ENCODE measurements at places on chromosomes 5 and 9. TPM values are rescaled to one million over a fixed set of nuclear protein-coding genes. Genes with fewer than 3 reads are reported as not detected.
A peak's percentile ranks its signal among the peaks of the same experiment; 100 is the strongest.

Gene RIC1
- 22.0 TPM for total RNA-seq

Gene PCDHGA2
- 0.72 TPM for total RNA-seq

Gene TCOF1
- total RNA-seq = 44.3 TPM

Gene INSL6
- not detected for total RNA-seq

DNA sequence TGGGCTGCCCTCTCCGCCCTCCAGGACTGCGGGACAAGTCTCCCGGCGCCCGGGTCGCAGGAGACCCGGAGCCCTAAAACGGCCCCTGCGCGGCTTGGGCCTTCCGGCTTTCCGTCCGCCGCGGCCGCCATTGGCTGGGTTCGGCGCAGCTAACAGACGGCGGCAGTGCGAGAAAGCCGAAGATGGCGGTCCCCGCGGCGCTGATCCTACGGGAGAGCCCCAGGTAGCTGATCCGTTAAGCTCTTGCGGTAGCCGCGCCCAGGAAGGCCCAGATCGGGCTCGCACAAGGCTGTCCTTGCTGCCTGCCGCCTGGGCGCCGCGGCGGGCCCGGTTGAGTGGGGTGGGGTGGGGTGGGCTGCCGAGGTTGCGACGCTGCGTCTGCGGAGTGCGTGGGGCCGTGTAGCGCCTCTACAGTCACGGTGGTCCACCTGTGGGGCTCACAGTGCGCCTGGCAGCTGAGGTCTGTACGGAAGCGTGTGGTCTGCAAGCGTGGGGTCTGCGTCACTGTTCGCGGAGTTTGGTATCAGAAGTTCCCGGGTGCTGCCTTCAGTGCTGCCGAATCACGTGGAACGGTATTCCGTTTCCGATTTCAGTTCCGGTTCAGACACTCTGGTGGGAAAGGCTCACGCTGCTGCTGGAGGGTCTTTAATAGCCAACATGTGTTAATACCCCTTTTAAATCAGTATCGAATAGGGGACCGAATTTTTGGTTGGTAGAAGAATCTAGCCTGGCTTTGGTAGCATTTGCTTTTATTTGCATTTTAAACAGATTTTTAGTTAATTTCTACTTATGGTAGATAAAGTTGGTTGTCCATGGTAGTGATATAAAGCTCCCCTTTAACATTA lies at the start of gene COMMD10:
Gene COMMD10 (plus strand): TSS at position 155 of the 845 bp plus-strand sequence.
- DNase-seq = peak; percentile 42

DNA sequence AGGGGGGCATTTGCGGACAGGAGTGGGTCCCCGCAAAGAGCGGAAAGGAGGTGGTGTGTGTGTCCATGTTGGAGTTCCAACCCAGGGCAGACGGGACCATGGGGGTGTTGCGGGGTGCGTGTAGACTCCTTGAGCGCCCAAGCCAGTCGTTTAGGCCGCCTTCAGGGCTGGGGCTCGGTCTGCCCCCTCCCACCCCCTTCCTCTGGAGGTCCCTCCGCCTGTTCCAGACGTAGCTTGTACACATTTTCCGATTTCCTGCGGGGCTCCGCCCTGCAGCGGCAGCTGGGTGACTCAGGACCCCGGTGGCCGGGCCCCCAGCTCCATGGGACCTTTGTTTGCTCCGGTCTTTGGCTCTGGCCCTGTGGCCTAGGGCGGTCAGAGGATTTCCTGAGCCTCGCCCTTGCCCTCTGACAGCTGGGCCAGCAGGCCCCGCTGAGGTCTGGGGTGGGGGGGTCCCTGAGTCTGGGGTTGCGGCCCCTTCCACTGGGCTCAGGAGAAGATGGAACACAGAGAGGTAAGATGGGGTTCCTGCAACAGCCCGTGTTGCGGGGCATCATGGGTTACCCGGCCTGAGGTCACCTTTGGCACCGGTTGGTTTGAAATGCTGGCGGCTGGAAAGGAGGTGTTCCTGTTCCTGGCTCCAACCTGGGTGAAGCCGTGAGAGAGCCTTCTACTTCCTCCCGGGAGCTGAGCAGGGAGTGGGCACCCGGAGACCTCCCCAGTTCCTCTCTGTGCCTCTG lies 1.5 kb downstream of the PKN3 start:
- no peak for DNase-seq

DNA sequence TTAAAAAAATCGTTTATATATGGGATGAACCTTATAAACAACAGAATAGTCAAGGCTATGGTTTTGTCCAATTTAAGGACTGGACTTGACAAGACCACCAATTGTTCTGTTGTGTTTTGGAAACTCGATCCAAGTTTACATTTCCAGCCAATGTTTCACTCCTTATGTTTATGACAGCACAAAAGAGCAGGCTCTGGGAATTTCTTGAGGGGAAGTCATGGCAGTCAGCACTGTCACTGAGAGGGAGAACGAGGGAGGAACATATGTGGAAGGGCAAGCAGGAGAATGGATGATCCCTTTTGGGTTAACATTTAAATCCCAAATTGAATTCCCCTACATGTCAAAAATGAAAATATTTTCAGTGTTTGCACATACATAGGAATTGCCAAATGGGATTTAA lies 292.5 kb downstream of the MARCHF11 start:
- DNase-seq = no peak

GRCh38 chr9:132311978-132312377 lies 42.8 kb downstream of the SETX start:
- DNase-seq = no peak

DNA sequence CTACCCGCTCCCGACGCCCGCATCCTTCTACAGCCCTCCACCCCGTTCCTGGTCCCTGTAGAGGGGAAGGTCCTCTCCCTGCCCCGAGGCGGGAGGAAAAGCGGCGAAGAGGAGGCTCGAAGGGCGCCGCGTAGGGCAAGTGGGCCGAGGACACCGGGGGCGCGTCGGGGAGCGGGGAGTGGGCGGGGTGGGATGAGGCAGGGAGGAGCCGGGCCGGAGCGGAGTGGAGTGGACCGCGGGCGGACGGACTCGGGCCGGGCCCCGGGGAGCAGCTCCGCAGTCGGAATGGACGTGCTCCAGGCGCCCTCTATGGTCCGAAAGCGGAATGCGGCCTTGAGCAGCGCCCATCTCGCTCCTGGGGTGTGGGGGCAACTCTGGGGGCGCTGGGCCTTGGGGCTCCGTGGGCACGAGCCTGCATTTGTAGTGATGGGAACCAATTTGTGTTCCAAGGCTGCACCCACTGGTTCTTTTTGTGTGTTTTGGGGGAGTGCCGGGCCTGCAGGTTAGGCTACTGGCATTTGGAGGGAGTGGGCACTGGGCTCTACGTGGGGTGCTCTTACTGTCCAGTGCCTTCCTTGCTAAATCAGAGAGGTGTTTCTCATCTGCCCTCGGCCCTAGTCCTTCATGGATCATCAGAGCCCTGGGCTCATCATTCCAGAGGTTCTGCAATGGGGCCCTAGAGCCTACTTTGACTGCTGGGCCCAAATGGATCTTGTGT lies 7.3 kb downstream of the IRX1 start:
- DNase-seq = no peak

GRCh38 chr5:36060420-36060887 lies 6.2 kb downstream of the UGT3A2 start:
- no peak for DNase-seq

- DNase-seq = no peak
These were observed 17.8 kb upstream of the NPM1 start for GRCh38 chr5:171369898-171370297.

DNA sequence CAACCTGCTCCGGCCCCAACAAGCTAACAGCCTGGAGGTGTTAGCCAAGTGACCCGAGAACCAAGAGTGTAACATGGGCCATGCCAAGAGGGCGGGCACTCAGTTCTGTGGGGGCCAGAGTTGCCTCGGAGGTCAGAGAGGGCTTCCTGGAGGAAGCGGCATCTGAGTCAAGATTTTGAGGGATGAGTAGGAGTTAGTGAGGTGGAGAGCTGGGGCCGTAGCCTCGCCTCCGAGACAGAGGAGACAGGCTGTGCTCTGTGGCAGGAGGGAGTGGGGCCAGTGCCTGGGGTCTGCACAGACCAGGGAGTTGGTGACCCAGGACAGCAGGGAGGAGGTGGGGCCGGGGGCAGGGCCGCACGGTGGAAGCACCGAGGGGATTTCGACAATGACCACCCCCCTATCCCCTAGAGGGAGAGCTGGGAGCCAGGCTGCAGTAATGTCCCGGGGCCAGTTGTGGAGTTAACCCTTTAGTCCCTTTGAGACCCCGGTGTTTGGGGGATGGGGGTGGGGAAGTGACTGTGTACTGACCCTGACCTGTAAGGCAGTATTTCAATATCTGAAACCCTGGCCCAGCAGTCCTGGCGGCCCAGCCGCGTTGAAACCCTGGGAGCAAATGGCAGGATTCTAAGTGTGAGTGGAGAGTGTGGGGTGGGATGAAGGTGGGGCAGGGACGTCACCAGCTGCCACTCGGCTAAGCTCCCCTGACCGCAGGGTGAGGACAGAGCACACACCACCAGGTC lies 148.7 kb upstream of the COL5A1 start:
- DNase-seq = no peak

DNA sequence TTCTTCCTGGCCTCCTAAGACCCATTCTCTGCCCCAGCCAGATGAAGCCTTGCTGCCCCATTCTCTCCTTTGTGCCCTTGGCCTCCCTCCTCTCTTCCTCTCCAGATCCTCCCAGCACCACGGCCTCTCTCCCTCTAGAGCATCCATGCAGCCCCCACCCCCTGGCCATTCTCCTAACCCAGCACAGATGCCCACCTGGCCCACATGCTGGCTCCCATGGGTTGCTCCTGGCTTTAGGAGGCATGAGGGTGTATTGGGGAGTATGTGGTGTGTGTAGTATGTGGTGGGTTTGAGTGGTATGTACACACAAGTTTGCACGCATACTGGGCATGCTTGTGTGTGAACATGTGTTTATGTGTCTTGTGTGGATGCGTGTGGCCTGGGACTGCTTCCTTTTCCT lies 47.1 kb downstream of the FOXI1 start:
- no peak for DNase-seq

DNA sequence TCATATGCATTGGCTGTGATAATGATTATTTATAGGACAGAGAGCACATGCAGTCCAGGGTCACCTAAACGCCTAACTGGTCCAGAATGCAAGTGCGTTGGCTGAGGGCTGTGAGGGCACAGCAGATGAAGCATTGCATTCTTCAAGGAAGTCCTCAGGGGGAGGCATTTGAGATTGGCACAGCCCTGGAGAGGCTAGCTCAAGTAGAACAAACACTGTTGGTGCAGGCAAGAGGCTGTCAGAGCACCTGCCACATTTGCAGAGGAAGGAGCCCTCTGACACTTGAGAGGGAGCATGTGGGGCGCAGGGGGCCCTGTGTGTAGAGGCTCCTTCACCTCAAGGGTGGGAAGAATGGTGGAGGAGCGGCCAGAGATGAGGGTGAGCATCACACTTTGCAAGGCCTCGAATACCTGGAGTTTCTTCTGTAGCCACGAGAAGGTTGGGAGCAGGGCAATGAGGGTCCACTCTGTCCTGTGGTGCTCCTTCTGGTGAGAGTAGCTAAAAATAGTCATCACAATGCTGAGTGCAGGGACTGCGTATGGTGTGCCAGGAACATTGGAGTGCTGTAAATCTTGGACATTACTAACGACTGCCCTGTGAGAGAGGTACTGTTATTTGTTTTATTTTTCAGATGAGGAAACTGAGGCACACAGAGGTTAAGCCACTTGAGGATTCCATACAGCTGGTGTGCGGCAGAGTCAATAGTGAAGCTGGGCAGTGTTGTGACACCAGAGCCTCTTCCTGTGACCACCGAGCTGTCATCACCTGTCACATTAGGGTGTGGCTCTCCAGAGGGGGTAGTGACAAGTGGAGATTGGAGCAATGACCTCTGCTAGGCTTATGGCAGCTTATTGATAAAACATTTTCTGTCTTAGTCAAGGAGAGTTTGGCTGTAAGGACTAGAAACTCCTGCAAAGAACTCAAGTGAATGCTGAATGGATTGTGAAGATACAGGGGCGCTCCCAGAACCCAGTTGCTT lies 100.2 kb downstream of the PIP5K1B start:
- DNase-seq = no peak

DNA sequence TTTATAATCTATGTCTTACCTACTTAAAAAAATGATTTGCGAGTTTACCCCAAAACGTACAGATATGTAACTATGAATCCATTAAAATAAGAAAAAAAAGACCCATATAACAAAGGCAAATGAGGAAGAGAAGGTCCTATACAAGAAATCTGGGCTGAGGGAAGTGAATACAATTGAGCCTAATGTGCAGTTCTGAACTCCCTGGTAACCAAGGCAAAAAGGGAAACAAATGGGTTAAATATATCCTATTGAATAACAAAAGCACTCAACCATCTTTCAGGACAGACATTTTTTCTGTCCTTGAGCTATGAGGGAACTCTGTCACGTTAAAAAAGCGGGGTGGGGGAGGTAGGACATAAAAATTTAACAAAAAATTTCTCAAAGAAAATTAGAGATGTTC lies 78.6 kb downstream of the PTPN3 start:
- no peak for DNase-seq

DNA sequence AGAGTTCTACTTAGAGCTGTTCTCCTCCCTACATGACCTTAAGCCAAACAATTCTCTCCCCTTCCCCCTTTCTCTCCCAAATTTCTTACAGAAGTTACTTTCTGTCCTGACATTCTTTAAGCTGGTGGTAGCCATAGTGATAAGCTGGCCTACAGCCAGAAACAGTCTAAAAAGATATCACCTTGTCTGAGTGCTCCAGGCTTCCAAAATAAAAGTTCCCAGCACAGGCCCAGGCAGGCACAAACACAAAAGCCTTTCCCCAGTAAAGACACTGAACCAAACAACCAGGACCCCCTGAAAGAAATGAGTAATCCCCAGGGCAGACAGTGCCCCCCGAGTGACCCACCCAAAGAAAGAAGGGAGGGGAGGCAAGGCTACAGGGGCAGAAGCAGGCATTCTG lies 19.2 kb downstream of the SIL1 start:
- no peak for DNase-seq

DNA sequence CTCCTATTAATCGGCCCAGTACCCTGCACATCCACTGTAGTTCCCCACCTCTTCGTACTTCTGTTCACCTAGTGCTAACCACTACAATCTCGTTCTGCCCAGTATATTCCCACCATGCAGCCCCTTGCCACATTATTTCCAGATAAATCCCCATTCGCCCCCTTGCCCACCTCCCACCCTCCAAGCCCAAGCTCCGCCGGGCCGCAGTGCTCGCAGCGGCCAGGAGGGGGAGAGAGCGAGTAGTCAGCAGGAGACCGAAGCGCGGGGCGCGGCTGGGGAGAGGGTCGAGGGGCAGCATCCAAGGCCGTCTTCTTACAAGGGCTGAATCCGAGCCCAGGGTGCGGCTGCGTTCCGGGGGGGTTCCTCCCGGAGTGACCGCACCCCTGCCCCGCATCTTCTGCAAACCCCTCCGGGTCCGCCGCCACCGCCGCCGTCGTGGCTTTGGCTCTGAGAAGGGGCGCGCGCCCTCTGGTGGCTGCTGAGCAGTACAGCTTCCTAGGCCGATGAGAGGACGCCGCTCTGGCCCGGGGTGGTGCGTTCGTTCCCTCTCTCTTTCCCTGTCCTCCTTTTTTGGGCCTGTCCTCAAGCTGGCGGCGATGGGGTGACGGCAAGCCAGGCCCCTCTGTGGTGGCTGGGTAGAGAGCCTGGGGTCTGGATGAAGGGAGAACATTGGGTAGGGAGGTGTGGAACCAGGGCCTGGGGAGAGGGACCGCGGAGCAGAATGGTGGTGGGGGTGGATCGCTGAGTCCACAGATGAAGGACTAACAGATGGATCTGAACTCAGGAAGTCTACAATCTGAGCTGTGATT lies 30.0 kb upstream of the PSD2 start:
- DNase-seq = no peak
